T-helper 2 cell treated with Interferon-gamma antibody and Interleukin-4, amounts not matched to agents 100 ng/mL and 5 ng/mL, for 36 hours (primary cell): ENCODE measurements at places on chromosomes 1 and 21. TPM values are rescaled to one million over a fixed set of nuclear protein-coding genes. Genes with fewer than 3 reads are reported as not detected.

MSH4 gene
- total RNA-seq, result 0.34 and 0.43 TPM in 2 replicates

SAMD13 gene
- 0.36 TPM in 1 of 2 replicates, not detected in the other for total RNA-seq

OLFM3 gene
- not detected in 2 replicates for total RNA-seq

TMPRSS15 gene
- not detected in 2 replicates for total RNA-seq

FCRL1 gene
- 0.09 TPM in 1 of 2 replicates, not detected in the other for total RNA-seq

CRB1 gene
- 0.14 TPM in 1 of 2 replicates, not detected in the other for total RNA-seq

S100A16 gene
- total RNA-seq, result not detected in 2 replicates

LRRC53 gene
- total RNA-seq, result not detected in 2 replicates

HORMAD1 gene
- total RNA-seq, result 0.25 and 0.39 TPM in 2 replicates

CELA3B gene
- not detected in 2 replicates for total RNA-seq

ZMYND12 gene
- total RNA-seq, result not detected in 2 replicates

CELF3 gene
- not detected in 2 replicates for total RNA-seq

UMODL1 gene
- total RNA-seq, result 0.09 TPM in 2 replicates

SH3BGR gene
- total RNA-seq, result 0.75 and 1.0 TPM in 2 replicates

CDC42BPA gene
- 8.8 and 10.0 TPM in 2 replicates for total RNA-seq

CELA3A gene
- not detected in 2 replicates for total RNA-seq

LCE3D gene
- not detected in 2 replicates for total RNA-seq

FAM72C gene
- 15.2 and 17.5 TPM in 2 replicates for total RNA-seq

PCP4 gene
- not detected in 2 replicates for total RNA-seq

GJA5 gene
- not detected in 2 replicates for total RNA-seq

COL6A1 gene
- total RNA-seq, result 0.09 and 0.20 TPM in 2 replicates

PYHIN1 gene
- 31.2 and 32.8 TPM in 2 replicates for total RNA-seq

BEND5 gene
- total RNA-seq, result 1.7 and 2.3 TPM in 2 replicates

MCOLN2 gene
- 41.5 and 42.7 TPM in 2 replicates for total RNA-seq

SLC22A15 gene
- 0.32 and 0.95 TPM in 2 replicates for total RNA-seq

MNDA gene
- not detected in 2 replicates for total RNA-seq

EXTL1 gene
- total RNA-seq, result not detected in 2 replicates
